Stimulated activated naive CD4-positive, alpha-beta T cell (primary cell): ENCODE measurements at places on chromosomes 7 and 10.
A peak's percentile ranks its signal among the peaks of the same experiment; 100 is the strongest.

- no peak for DNase-seq
Observed at GRCh38 chr7:85102813-85103350, 84.0 kb downstream of the SEMA3D start.

DNA sequence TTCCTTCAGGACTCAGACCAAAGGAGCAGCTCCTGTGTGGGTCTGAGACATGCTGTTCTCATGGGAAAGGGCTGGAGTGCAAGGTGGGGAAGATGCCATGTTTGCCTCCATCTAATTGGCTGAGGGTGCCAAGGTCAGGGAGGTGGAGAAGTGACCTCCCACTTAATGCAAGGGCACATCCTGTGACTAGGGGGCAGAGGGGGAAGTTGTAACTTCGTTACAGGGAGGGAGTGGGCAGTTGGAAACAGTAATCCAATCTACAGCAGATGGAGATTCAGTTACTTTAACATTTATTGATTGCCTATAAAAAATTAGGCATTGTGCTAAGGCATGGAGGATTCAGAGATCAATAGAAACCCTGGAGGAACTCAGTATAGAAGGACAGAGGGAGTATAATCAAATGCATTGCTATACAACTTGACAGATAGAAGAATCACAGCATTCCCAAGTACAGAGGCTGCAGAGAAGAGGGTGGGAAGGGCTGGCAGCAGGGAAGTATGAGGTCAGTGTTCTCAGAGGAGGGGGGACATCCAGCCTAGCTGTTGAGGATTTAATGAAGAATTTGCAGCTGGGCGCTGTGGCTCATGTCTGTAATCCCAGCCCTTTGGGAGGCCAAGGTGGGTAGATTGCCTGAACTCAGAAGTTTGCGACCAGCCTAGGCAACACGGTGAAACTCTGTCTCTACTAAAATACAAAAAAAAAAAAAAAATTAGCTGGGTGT is 75.9 kb downstream of the CCNY start:
- DNase-seq, result no peak

DNA sequence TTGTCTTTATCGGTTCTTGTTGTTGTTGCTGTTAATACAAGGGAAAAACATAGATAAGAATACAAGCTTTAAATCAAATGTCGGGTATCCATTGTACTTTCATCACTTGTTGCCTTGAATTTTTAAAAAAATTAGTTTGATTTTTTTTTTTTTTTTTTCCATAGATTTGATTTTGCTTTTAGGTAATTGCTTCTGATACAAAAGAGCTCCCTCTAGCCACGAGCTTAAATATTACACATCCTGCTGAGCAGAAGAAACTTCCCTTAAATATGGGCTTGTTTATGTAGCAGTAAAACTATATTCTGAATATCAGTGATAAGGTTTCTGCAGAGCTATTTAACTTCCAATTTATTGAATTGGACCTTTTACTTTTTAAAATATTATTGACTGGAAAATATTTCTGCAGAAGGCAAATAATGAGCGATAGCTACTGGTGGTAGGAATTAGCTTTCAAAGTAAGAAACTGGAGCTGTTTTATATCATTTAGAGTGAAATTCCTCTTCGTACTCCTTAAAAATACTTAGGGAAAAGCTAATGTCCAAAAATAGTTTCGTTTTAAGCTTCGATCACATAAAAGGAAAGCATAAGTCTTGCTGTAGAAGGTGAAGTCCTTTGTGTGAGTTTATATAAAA is 216.9 kb downstream of the POLR1F start:
- no peak for DNase-seq

DNA sequence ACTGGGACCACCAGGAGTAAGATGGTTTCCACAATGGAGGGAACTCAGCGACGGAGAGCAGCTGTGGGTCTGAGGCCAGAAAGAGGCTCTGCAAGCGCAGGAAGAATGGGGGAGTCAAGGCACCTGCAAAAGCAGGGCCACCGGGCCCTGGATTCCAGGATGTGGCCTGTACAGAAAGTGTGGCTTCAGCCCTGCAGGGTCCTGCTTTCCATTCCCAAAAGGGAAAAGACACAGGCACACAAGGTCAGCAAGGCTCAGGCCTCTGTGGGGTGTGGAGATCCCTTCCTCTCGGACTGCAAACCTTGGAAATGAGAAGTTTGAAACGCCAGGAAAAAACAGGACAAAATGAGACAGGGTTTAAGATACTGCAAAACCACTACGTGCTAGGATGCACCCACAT is 232.5 kb downstream of the TNS3 start:
- no peak for DNase-seq

DNA sequence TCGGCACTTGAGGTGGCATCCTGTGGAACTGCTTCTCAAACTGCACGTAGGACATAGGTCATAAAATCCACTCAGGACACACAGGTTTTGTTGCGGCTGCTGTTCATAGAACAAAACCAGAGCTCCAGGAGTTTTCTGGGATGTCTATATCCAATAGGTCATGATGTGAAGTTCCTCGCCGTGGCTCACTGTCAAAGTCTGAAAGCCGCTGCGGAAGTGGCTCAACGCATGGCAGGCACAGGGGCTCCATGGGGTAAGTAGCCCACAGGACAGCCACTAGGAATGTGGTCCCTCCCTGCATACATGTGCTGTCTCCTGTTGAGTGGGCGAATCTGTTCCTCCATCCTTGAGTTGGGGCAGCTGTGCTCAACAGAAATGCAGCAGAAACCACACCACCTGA is 72.2 kb downstream of the PRKAG2 start:
- no peak for DNase-seq

DNA sequence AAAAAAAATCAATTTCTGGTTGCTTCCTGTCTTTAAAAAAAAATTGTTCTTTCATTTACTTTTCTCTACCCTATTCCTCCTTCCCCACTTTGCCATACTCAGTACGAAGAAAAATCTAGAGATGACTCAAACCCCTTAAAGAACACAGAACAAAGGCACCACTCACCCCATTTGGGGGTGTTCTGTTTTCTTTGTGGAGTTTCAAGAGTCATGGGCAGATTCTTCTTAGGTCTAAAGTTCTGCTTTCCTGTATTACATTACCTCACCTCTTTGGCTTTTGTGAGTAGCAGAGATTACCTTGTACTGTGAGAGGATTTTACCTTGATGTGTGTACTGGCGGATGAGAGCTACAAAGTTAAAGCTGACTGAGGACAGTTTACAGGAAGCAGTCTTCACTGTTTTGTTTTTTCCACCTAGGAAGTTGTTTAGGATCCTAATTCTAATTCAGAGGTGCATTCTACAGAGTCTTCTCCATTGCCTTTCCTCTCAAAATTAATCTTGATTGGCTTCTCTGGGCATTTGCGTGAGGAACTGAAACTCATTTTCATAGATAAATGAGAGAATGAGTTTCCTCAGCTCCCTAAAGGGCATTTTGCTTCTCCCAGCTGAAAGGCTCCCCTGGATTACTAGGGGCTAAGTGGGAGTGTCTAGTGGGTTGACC is 20.7 kb downstream of the AVL9 start:
- peak; percentile 11 for DNase-seq

- DNase-seq, result no peak
Observed at GRCh38 chr7:23539494-23539907, 7.7 kb upstream of the TRA2A start.

GRCh38 chr10:117410557-117410956 is 35.3 kb upstream of the PDZD8 start:
- DNase-seq, result no peak

DNA sequence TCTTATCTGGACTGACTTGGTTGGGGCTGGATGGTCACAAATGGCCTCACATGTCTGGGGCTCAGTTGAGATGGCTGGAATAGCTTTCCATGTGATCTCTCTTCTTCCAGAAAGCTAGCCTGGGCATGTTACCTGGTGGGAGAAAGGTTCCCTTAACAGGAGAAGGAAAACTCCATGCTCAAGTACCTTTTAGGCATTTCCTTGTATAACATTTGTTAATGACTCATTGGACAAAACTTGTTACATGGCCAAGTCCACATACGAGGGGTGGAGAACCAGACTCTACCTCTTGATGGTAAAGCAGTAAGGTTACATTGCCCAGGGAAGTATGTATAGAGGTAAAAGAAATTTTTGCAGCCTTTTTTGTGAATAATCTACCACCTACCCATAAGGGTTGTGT is 826.4 kb downstream of the LRMDA start:
- no peak for DNase-seq

DNA sequence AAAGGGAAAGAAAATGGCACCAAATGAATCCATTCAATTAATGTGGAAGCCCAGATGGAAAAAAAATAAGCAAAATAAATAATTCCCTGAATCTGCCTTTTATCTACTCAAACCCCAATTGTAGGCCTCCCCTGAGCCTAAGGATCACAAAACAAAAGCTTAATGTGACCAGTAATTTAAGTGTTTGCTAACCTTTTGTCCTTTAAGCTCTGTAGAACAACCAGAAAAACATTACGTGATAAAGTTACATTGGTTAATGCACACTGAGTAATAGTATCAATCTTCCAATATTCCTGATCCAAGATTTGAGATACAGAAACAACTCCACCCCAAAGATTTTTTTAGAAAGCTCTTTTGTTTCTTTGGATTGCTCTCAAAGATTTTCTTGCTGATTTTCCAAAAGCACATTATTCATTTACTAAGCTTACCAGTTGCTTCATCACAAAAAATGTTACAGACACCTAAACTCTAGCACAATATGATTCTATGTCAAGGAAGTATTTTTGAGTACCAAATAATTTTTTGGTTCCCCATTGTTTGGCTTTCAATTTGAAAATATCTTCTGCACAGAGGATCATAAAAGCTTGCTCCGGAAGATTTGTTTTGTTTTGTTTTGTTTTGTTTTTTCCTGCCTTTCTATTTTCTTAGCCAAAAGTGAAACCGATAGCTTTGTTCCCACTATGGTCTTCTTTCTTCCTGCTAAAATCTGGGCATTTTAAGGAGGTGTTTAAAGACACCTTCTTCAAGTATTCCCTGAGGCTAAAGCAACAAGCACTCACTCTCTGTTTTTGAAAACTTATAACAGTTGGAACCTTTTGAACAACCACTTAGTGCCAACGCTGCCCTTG is 54.2 kb downstream of the TRIL start:
- DNase-seq, result no peak

- no peak for DNase-seq
Observed at GRCh38 chr7:22417349-22417748, 60.4 kb upstream of the RAPGEF5 start.

DNA sequence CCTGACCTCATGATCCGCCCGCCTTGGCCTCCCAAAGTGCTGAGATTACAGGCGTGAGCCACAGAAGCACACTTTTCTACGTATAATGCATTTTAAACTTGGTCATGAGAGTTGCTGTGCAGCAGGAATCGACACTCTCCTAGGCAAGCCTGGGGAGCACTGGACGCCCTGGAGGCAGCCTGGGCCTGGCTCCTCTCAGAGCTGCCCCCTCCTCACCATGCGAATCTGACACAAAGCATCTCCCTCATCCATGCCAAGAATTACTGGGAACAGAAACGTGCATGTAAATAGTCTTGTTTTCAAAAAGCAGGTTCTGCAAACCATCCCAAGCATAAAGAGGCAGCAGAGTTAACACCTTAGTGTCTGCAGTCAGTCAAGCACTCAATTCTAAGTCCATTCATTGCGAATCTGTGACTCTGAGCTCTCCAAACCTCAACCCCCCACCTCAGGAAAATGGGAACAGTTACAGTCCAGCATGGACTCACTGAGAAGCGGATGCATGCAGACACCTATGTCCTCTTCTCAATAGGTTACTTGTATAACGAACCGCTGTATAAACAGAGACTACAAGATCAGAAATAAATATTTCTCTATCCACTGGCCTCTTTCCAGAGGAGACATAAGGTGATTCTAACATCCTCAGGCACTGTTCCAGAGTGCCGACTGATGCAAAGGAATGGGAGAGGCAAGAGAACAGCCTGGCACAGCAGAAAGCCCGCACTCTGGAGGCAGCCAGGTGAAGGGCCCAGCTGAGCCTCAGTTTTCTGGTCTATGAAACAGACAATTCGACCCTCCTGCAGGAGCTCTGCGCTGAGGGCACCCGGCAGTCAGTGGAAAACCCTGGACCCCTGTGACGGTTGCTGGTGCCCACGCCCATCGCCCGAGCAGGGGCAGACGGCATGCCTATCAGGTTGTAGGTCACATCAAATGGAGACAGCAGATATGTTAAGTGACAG is 68.9 kb downstream of the MAD1L1 start:
- no peak for DNase-seq

DNA sequence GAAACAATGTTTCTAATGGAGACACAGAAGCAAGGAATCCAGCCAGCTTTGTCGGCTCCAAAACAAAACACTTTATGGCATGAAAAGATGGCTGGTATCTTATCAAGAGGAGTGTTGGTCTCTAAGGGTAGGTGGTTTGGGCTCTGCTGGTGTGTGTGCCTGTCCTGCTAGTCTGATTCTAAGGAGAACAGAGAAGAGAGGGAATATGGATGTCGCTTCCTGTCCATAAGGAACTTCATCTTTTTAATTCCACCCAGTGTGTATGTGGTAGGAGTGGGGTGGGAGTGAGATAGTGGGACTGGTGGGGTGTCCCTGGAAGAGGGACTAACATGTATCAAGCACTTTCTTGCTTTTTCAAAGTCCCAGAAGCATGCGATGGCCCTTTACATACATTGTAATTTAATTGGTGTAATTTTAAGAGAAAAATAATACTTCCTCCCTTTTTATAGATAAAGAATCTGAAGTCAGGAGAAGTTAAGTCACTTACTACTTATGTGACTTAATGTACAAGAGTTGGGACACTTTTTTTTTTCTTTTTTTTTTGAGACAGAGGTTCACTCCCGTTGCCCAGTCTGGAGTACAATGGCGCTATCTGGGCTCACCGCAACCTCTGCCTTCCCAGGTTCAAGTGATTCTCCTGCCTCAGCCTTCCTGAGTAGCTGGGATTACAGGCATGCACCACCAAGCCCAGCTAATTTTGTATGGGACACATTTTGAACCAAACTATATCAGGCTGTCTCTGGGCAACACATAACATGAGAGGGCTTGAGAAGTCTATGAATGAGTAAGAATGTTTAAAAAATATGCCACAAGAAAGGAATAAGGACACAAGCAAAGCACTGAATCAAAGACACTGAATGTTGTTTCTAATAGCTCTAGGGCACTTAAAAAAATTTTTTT is 18.8 kb downstream of the NT5C3A start:
- no peak for DNase-seq

- DNase-seq, result no peak
Observed at GRCh38 chr10:9885761-9886160, 1131.9 kb upstream of the CELF2 start.

DNA sequence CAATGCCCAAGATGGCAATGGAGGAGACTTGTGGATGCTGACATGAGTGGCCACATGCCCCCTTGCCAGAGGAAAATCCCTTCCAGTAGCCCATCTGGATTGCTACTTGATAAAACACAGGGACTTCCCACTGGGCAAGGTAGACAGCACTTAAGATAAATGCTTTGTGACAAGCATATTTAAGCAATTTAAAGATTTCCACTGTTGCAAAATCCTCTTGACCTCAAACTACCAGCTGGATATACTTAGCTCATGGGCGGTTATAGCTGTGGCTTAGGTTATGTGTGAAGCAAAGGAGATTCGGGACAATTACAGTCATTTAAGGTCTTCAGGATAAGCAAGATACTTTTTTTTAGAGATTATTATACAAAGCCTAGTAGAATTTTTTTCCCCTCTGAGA is 238.1 kb downstream of the BMPER start:
- DNase-seq, result no peak
